ENCODE measurements at places on chromosomes 13 and 19.

DNA sequence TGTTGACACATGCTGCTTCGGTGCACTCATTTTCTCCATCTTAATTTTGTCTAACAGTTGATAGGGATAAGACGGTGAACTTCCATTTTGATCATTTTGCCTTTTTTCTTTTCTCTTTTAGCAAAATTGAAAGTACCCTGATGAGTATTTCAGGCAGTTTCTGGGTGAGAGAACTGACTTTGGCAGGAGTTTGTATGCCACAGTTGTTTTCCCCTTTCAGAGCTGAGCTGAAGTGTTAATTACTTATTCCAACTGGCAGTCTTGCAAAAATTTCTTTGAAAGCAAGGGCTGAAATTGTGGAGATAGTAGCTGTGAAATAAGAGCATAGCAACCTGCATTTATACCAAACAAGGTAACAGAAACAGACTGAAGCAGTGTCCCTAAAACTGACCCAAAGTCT, 180.2 kb downstream of the SLITRK5 start:
- no peak for DNase-seq

GRCh38 chr19:36409841-36410240, 8.6 kb downstream of the ZFP82 start:
- DNase-seq = no peak

- DNase-seq = no peak
Observed at GRCh38 chr13:48585456-48585840, 52.6 kb upstream of the RCBTB2 start.

DNA sequence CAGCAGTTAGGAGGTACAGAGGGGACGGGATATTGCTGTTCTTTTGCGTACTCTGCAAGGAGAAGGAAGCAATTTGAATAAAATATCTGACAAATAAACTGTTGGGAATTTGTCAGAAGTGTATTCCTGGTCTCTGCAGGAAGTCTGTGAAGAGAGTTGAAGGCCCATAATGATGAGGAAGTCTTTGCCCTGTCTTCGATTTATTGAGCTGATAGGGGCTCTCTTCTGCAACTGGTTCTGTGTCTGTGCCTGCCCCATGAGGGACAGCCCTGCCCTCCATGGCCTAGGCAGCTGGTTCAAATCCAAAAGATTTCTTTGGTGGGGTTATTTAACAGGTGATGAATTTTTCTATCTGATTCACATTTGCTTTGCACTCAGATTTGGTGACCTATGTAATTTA, 339.7 kb upstream of the EDNRB start:
- DNase-seq = no peak

- DNase-seq = no peak
Observed at GRCh38 chr13:45537516-45537915, 72.8 kb downstream of the COG3 start.

DNA sequence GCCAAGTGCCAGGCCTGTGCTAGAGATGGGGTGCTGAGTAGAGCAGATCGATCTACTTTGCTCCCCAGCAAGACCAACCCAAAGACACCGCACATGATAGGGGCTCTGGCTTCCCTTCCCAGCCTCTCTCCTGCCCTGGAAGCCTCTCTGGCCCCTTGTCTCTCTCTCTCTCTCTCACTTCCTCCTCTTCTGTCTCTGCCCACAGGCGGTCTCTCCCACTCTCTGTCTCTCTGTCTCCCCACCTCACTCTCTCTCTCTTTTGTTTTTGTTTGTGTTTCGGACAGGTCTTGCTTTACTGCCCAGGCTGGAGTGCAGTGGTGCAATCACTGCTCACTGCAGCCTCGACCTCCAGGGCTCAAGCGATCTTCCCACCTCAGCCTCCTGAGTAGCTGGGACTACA, 1.3 kb downstream of the SELENOV start:
- no peak for DNase-seq

- no peak for DNase-seq
Observed at GRCh38 chr19:8257052-8257443, 47.9 kb downstream of the CERS4 start.

- DNase-seq = no peak
Observed at GRCh38 chr13:113457510-113457909, 4.2 kb upstream of the ADPRHL1 start.

GRCh38 chr19:39032063-39032918, at the start of gene FBXO27:
Gene FBXO27 (minus strand): TSS chr19:39032549. CDS start chr19:39032227, 322 bp downstream.
- no peak for DNase-seq

GRCh38 chr13:23959231-23959862, 62.0 kb upstream of the C1QTNF9B start:
- no peak for DNase-seq

DNA sequence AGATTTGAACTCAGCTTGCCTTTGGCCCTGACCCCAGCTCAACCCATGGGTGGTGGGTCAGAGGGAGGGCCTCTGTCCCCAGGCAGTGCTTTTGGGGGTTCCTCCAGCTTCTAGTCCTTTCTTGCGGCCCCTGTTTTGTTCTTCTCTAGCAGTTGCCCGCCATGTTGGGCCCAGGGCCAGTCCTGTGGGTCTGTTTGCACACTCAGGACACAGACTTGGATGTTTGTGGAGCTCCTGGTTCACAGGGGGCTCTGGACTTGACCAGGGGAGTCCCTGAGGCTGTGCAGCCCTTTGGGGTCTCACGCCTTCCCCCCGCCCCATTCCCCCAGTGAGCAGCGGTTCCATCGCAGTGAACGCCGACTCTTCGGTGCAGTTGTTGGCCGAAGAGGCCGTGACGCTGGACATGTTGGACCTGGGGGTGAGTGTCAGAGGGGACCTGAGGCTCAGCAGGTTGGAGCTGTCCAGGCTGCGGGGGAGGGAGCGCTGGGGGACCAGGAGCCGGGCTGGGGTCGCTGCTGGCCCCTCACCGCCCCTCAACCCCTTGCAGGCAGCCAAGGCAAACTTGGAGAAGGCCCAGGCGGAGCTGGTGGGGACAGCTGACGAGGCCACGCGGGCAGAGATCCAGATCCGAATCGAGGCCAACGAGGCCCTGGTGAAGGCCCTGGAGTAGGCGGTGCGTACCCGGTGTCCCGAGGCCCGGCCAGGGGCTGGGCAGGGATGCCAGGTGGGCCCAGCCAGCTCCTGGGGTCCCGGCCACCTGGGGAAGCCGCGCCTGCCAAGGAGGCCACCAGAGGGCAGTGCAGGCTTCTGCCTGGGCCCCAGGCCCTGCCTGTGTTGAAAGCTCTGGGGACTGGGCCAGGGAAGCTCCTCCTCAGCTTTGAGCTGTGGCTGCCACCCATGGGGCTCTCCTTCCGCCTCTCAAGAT, 2.5 kb downstream of the ATP5F1D start:
- peak; percentile 94 for DNase-seq

DNA sequence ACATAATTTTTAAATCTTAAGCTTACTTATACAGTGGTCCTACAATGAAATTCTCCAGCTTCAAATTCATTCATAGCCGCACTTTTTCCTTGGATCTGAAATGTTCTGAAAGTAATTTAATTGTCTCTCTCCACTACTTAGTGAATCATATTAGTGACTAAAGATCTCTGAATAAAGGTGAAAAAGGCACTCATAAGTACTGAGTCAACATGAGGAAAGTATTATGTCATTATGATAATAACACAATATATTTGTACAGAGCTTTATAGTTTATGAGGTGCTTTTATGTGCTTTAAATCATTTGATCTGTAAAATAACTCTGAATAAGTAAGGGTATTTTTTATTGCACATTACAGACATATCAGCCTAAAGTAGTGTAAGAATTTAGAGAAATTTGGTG, 628.2 kb upstream of the SLITRK5 start:
- DNase-seq = no peak

GRCh38 chr13:43298816-43299215, 275.4 kb downstream of the DNAJC15 start:
- no peak for DNase-seq

GRCh38 chr19:30087381-30088138, 145.5 kb downstream of the URI1 start:
- no peak for DNase-seq

DNA sequence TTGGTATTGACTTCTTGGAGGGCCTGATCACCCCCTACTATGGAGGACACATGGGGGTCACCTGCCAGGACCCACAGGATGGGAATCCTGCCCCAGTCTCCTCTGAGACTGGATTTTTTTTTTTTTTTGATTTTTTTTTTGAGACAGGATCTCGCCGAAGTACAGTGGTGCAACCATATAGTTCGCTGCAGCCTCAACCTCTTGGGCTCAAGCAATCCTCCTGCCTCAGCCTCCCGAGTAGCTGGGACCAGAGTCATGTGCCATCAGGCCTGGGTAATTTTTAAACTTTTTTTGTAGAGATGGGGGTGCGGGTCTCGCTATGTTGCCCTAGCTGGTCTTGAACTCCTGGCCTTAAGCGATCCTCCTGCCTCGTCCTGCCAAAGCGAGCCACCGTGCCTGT, 14.2 kb upstream of the ADGRE5 start:
- DNase-seq = no peak

GRCh38 chr13:88112526-88112925, 441.4 kb downstream of the SLITRK5 start:
- no peak for DNase-seq

DNA sequence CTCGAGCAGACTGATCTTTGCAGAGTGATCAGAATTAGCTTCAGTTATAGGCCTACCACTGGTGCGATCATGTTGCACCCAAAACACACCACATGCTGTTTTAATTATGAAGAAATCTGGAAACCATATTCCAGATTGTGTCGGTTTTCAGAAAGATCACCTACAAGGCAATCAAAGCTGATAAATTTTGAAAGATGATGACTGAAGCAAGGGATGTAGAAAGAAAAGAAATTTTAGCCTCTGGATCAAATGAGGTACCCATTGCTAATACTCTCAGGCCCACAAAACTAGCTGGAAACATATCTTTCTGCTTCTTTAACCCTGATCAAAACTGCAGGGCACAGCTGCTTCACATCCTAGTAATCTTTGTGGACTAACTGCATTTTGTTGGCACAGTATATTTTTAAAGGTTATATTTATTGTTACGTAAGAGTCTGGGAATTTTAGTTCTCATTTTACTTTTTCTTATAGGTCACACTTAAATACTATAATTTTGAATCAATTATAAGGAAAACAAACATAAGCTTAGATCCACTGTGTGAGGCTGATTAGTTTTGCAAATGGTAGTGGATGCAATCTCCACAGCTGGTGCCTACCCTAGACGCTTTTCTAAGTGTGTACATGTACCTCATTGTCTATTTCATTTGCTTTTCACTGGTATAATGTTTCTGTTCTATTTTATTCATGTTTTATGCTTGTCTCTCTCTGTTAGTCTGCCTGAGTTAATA, 150.9 kb downstream of the RGCC start:
- no peak for DNase-seq

DNA sequence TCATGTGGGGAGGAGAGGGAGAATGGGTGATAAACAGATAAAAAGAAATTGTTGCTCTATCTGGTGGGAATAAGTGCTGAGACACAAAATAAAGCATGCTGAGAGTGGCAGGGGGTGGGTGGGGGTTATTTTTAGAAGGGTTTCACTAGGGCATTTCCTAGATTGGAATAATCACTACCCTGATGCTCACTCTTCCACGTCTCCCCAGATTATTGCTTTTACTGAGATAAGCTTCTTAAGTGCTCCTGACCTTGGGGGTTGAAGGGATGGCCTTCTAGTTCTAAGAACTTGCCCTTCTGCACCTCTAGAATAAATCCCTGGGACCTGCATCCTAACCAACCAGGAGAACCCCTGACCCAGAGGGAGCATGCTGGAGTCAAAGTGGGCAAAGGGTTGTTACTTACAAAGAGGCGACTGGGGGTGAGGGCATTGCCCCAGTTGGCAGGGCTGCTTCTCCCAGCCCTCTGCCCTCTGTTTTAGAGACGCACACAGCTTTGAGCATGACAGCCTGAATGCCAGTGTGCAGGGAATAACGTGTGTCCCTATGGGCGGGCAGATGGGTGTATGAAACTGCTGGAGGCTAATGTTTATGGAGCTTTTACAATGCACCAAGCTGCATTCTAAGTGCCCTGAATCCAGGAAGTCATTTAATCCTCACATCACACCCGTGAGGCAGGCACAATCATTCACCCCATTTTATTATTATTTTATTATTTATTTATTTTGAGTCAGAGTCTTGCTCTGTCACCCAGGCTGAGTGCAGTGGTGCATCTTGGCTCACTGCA, 743 bp downstream of the RDH8 start:
- no peak for DNase-seq

DNA sequence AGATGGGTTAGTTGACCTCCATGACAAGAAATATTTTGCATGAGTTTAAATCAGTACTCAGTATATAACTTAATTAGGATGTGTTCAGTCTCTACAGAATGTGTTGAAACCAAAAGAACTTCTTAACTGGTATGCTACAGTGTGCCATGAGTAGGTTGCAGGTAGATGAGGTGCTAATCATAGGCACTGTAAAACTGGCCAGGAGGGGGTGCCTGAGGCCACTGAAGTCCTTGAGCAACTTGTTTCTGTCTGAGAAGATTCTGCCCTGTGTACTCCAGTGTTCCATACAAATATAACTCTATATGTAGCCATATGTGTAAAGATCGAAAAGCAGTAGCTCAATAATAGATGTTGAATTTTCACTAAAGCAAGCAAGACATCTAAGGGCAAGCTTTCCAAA, 549.2 kb upstream of the KLF12 start:
- no peak for DNase-seq

DNA sequence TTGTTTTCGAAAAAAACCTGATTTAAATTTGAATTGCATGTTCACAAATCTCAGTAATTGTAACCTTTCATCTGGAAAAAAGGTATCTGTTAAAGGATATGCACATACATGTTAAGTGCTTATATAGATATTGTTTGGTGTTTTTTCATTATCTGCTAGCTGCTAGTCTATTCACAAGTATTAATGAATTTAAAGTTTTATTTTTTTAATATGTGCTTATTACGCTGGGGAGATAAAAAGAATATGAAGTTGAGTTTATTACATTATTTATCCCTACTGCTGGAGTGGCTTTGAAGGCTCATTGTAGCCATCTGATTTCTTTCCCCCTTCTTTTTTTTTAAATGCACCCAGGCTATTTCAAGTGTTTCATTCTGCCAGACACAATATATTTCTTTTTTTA, 3.9 kb upstream of the MAB21L1 start:
- DNase-seq = no peak

- DNase-seq = peak; percentile 89
Observed at GRCh38 chr19:46014941-46015686, 7.7 kb downstream of the PGLYRP1 start.

GRCh38 chr13:32902874-32903273, 113.3 kb upstream of the KL start:
- DNase-seq = no peak

DNA sequence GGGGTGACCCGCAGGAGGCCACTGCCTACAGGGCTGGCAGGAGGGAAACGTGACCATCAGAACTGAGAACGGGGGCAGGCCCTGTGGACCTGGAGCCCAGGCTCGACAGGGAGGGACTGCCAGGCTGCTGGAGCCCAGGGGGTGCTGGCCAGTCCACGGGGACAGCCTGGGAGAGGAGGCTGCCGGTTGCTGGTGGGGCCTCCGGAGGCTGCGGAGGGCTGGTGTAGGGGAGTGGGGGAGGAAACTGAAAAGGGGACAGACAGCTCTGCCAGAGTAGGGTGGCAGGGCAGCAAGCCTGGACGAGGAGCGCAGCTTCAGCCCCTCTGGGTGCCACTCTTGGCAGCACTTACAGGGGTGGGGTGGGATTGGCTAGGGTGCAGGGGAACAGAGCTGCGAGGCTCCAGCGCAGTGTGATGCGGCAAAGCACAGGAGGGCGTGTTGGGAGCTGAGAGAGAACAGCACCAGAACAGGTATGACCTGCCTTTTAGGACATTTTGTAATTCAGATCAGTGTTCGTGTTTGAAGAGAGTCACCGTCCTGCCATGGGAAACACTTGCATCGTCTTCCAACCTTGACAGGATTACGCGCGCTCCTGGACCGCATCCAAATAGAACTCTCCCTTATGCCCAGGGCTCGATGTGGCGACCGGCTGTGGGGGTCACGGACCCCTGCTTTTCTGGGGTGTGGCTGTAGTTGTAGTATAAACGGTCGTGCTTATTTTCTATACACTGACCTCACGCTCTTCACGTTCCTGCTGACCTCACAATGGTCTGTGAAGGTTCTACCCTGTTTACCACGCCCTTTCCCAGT, 19.9 kb upstream of the ARHGEF7 start:
- no peak for DNase-seq

Data from activated effector memory CD4-positive, alpha-beta T cell treated with anti-CD3 and anti-CD28 coated beads, Interleukin-2, amount 50 U/mL, for 16 hours (primary cell).